ENCODE measurements at places on chromosomes 12 and 14. TPM values are rescaled to one million over a fixed set of nuclear protein-coding genes. Genes with fewer than 3 reads are reported as not detected.
A peak's percentile ranks its signal among the peaks of the same experiment; 100 is the strongest.

DNA sequence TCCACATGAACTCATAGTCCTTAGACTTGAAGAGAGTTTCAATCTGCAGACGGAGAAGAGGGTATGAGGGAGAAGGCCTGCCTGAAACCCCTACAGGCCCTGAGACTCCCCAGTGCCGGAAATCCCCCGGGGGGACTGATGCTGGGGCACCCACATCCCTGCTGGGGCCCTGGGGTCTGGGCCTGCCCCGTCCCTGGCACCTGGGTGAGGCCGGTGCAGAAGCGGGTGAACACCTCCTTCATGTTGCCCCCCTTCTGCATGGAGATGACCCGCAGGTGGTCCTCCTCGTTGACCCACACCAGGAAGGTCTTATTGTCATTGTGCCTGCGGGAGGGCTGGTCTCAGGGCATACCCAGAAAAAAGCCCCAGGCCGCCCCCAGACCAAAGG, 2.4 kb downstream of the CKB start:
- DNase-seq, result no peak
- H3K4me1 ChIP-seq, result peaks cover 26% of the 10 kb centered on the region
- peaks cover 9% of the 10 kb centered on the region for H3K36me3 ChIP-seq
- peak overlapping the region; percentile 87 for H3K27ac ChIP-seq

- no peaks in the 10 kb centered on the region for H3K27me3 ChIP-seq
- no peak for DNase-seq
- H3K27ac ChIP-seq, result no peak overlapping the region
- H3K4me3 ChIP-seq, result no peak overlapping the region
- H3K4me1 ChIP-seq, result peaks cover 5% of the 10 kb centered on the region
Measured at GRCh38 chr14:59311723-59312122, 123.3 kb downstream of the DAAM1 start.

DNA sequence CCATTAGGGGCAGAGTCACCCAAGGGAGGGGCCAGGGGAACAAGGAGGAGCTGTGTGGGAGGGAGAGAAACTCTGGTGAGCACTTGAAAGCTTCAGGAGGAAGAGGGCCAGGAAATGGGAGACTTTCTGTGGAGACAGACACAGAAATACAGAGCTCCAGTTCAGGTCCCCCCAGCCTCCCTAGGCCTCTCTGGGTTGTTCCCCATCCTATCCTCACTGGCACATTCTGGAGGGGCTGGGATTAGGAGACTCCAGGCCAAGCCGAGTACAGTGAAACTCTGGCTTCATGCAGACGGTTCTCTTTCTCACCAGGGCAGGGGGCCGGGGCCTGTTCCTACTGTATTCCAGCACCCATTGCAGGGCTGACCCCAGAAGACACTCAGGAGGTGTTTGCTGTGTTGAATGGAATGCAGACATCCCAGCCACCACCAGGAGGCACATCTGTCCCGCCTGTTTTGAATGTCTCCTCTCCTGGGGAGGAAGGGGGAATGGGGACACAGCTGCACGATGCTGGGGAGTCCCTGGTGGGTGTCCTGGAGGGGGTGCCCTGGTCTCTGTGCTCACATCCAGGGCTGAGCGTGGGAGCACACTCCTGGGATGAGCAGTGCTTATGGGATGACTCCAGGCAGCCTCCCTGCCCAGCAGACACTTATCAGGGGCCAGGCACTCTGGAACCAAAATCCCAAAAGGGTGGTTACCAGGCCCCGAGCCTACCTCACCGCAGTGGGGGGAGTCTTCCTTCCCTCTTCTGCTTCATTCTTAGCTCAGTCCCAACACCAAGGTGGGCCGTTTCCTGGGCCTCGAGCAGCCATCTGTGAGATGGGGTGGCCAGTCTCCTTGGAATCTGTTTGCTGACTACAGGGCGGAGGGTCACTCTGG, 5.5 kb upstream of the KRT84 start:
- DNase-seq, result no peak
- H3K27ac ChIP-seq, result no peak overlapping the region
- H3K4me3 ChIP-seq, result no peak overlapping the region

GRCh38 chr12:94190623-94191022, 42.2 kb downstream of the PLXNC1 start:
- no peak for DNase-seq

GRCh38 chr12:102824218-102824835, 92.7 kb downstream of the PAH start:
- no peak overlapping the region for H3K27ac ChIP-seq
- H3K27me3 ChIP-seq, result peaks cover 65% of the 10 kb centered on the region
- DNase-seq, result peak; percentile 71

DNA sequence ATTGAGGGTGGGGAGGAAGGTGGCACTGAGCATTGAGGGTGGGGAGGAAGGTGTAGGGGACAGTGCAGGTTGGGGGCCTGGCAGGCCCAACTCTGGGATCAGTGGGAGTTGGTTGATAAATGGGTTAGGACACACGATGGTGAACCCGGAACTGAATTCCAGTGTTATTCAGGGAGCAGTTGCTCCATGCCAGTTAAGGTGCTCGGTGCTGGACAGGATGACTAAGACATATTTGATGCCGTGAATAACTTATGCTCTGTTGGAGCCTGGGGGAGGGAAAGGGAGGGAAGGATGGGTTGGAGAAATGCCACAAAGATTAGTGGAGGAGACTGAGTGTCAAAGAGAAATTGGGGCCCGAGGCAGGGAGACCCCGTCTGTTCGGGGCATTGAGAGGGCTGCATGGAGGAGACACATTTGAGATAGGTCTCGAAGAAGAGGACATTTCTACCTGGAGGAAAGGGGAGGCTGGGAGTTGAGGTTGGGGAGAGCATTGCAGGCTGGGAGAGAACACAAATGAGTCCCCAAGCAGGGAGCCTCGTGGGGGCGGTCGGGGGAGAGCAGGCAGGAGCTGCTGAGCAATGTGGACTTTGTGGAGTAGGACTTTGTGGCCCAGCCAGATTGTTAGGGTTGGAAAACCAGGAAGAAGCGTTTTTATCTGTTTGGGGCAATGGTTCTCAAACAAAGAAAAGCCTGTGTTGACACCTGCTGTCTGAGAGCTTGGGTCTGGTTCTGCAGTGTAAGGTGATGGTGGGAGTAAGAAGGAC, 65.3 kb downstream of the IQSEC3 start:
- no peaks in the 10 kb centered on the region for H3K36me3 ChIP-seq
- H3K27me3 ChIP-seq, result peaks cover 58% of the 10 kb centered on the region
- no peak for DNase-seq
- no peaks in the 10 kb centered on the region for H3K4me1 ChIP-seq
- H3K27ac ChIP-seq, result no peak overlapping the region

Gene CHMP4A
- 53.7 TPM for total RNA-seq

Gene SLC35F4
- total RNA-seq, result 0.14 TPM

Gene CLEC7A
- not detected for total RNA-seq

Gene SMCO3
- total RNA-seq, result not detected

Gene NRXN3
- total RNA-seq, result 22.1 TPM

Gene POU6F1
- 8.2 TPM for total RNA-seq

Gene HPD
- total RNA-seq, result not detected
